CD4-positive, alpha-beta T cell treated with Interleukin-1 beta for 1 hour (primary cell): ENCODE measurements at places on chromosomes 2 and 18.
A peak's percentile ranks its signal among the peaks of the same experiment; 100 is the strongest.

DNA sequence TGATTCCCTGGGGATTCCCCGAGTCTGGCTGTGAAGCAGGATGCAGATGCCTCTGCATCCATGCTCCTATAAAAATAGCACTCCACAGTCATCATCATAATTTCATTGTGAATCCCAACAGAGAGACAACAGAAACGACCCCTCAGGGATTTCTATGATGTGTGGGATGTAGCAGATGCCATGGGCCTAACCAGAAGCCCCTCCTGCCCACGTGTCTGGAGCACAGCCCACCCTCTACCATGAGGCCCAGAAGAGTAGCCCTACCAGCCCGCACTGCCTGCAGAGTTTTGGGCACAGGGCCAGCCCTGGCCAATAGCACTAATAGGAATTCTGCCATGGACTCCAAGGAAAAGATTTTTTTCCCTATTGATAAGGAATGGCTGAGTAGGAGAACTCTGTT lies 66.6 kb downstream of the GYPC start:
- DNase-seq = no peak

GRCh38 chr2:188956961-188957360 lies 17.2 kb upstream of the COL3A1 start:
- DNase-seq = no peak

DNA sequence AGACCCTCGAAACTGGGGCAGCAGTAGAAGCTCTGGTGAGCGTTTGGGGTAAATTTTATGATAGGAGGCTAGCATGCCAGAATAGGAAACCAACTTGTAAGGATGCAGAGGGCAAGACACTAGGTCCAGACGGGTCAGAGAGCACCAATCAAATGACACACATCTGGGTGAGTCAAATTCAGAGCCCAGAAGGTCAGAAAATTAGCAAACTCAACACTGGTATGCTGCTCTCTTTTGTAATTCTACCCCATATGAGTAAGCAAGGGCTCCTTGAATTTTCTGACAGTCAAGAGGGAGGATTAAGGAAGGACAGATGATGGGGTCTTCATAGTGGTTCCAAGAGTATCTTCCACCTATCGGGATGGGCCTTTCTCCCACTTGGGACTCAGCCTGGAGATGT lies 209.8 kb downstream of the BCL2 start:
- DNase-seq = no peak

- no peak for DNase-seq
These were observed 41.5 kb downstream of the TANC1 start for GRCh38 chr2:159009940-159010339.

DNA sequence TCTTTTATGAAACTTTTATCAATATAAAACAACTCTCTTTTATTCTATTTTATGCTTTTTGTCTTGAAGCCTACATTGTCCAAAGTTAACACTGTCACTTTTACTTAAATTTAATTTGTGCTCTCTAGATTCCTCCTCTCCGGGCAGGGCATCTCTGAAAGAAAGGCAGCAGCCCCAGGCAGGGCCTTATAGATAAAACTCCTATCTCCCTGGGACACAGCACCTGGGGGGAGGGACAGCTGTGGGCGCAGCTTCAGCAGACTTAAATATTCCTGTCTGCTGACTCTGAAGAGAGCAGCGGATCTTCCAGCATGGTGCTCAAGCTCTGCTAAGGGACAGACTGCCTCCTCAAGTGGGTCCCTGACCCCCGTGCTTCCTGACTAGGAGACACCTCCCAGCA lies 447.7 kb upstream of the FANCL start:
- DNase-seq = no peak

DNA sequence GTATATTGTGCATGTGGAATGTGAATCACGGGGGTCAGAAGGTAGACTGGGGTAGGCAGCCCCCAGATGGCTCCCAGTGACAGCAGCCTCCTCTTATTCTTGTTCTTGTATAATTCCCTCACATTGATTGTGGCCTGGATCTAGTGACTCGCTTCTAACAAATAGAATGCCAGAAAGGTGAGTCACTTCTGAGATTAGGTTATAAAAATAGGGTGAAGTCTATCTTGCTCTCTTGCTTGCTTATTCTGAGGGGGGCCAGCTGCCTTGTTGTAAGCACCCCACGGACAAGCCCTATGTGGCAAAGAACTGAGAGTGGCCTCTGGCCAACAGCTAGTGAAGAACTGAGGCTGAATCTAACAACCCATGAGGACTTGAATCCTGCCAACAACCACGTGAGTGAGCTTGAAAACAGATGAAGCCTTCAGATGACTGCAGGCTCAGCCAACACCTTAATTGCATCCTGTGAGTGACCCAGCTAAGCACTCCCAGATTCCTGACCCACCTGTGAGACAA lies 15.6 kb upstream of the RMND5A start:
- DNase-seq = no peak

DNA sequence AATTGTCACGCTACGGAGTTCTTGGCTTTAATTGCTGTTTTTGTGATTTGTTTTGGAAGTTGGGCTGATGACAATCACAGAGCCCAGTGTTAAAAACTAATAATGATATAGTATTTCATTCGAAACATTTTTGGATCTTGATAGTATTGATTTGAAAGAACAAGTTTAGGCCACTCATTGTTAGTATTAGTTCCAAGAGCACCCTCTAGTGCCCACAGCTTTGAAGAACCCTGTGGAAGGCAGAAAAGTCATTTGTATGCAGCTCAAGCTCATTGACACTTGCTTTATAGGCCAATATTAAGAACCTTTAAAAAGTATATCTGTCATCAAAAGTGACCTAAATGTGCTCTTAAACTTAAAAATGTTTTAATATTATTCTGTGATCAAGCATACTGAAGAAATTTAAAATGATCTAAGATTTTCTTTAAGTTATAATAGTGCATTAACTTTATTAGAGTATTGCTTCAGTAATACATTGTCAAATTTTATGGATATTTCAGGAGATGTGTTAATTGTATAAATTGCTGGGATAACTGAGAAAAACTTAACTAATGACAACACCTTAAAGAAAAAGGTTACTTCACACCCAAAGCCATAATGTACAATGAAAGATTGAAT lies 191.0 kb downstream of the GRB14 start:
- no peak for DNase-seq

DNA sequence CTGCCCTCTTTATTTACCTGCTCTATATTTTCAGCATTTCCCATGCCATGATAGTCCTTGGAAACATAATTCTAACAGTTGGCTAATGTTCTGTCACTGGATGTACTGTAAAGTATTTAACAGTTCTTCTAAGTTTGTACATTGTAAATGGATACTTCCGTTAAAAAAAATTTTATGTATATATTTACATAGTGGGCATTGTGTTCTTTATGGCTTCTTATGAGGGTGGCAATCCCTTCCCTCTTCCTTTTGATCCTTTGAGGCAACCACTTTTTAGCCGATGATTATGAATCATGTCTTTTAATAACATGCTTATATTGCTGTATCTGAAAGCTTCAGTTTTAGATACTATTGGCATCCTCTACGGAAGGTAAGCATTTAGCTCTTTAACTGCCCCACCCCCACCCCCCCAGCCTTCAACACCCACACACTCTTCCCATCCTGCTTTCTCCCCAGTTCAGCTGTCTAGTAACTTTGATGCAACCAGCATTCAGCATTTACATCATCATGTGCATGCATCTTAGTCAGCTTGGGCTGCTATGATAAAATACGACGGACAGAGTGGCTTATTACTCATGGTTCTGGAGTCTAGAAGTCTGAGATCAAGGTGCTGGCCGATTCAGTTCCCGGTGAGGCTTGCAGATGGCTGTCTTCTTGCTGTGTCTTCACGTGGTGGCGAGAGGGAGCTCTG lies 21.0 kb upstream of the EDAR start:
- no peak for DNase-seq

DNA sequence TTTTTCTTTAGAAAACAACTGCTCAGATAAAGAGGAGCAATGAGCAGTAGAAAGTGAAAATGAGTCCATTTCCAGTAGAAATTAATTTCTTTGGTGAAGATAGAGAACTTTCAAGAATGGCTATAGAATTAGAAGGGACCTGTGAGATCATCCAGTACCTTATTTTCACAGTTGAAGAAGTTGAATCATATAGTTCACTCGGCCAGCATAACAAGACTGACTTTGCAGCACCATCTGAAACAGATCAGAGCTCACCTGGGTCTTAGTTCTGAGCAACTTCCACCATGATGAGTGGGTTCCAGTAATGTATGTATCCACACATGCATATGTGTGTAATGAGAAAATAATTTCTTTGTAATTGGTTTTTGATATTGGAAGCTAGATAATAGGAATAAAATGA lies 58.6 kb downstream of the CERS6 start:
- no peak for DNase-seq

DNA sequence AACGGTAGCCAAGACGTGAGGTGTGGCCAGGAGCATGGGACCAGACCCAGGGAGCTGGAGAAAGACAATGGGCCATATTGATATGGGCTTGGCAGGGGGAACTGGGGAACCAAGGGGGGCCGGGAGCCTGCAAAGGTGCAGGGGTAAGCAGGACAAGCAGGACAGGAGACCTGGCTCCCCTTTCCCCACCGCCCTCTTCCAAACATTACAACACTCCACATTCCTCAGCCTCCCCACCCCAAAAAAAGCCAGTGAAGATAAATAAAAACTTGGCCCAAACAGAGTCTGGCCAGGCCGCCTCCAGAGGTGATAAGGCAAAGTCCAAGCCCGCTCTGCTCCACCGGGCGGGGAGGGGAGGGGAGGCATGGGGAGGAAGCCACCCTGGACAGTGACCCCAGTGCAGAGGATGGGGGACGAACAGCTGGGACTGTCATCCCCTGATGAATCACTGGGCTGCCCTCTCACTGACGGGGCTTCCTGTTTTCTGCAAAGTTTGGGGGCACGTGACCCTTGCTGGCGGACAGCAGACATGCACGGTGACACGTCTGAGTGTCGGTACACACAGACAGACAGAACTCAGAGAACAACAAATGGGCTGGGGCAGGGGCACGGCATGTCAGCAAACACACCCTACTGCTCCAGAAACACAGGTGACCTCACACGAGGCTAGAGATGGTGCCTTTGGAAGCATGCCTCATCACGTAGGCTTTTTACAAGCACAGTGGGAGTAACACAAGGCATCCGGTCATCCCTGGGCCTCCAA lies 100.2 kb downstream of the TNS1 start:
- DNase-seq = peak; percentile 2

DNA sequence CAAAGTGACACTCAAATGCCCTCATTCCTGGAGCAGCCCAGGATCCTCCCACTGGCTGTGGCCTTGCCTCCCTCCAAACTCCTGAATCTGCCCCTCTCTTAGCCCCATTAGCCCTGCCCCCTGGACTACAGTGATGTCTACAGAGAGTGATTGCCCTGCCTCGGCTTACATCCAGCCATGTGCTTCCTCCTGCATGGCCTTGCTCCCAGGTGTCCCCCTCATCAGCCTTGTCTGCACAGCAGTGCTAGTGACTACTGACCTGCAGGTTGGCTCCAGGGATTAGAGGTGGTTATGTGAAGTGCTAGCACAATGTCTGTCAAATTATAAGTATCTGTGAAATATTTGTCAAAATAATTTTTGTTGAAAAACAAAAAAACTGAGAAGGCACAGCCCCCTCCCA lies 259.1 kb upstream of the MYT1L start:
- DNase-seq = no peak

GRCh38 chr2:121599963-121600651 lies 49.2 kb downstream of the CLASP1 start:
- DNase-seq = no peak

DNA sequence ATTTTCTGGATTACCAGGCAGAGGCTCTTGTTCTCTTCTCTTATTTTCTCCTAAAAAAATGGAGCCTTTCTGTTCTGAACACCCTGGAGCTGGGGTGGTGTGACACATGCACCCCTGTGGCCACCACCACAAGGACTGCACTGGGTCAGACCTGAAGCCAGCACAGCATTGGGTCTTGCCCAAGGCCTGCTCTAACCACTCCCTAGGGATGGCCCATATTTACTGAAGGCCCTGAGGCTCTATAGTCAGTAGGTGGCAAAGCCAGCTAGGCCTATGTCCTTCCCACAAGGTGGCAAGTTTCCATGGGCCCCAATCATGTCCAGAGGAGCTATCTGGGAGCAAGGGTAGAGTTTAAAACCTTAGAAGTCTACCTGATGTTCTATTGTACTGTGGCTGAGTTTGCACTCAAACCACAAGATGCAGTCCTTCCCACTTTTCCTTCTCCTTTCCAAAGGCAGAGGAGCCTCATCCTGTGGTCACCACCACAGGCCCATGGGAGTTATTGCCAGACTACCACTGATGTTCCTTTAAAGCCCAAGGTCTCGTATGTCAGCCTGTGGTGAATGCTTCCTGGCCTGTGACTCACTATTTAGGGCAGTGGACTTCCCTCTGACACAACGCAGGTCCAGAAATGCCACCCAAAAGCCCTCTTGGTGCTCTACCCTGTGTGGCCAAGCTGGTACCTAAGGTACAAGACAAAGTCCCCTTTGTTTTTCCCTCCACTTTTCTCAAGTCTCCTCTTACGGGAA lies 15.0 kb upstream of the FMNL2 start:
- DNase-seq = no peak
